ENCODE measurements at places on chromosomes 6 and 20.

GRCh38 chr20:24745617-24746350 is 203.3 kb upstream of the CST7 start:
- no peak for DNase-seq

GRCh38 chr6:1855890-1856289 is 246.2 kb downstream of the FOXC1 start:
- no peak for DNase-seq

DNA sequence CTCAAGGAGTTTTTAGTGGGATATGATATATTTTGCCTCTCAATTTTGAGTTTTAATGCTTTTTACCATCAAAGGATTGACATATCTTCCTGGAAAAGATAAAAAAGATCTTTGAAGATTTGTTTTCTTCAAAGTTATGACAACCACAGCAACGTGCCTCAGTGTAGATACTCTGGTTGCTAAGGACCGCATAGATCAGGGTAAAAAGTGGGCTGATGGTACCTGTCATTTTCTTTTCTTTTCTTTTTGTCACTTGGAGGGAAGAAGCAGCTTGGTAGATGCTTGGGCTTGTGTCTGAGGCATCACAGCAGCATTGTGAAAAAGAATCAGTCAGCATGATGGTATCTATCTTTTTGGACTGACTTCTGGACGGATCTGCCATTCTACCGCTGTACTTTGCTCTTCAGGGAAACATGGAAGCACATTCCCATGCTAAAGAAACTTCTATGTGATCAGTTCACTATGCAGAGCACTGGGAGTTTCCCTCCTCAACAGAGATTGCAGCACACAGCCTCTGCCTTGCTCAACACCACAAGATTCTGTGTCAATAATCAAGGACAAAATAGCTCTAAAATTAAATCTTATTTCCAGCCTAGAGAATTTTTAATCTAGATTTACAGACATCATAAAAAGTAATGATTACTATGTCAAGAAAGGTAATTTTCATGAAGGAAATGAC is 54.8 kb upstream of the SGK1 start:
- no peak for DNase-seq

DNA sequence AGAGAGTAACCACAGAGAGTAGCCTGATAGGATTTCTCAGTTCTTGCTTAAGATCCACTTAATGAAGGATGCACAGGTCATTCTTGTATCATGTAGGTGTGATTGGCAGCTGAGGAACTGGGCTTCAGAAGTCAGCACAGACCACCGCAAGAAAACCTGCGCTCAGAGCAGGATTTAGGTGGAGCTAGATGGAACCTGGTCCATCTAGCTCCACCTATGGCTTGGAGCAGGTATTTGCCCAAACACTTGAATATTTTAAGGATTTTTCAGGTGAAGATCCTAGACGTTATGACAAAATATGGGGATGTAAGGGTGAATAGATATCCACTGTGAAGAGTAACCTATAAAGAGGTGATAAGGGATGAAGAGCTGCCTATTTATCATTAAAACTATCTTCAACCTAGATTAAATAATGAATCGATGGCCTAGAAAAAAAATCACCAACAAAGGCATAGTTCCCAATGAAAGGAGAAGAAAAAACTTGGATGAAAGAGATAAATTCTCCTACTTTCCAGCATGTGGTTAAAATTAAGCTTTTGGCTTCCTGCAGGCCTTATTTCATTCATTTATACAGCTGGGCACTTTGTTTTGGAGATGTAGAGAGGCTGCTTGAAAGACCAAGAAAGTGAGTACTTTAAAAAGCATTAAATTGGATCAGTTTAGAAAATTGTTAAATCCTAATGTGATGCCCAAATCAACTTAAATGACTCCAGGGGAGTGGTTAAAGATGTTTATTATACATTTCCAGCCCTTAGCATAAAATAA is 778.4 kb upstream of the GJE1 start:
- DNase-seq: no peak

DNA sequence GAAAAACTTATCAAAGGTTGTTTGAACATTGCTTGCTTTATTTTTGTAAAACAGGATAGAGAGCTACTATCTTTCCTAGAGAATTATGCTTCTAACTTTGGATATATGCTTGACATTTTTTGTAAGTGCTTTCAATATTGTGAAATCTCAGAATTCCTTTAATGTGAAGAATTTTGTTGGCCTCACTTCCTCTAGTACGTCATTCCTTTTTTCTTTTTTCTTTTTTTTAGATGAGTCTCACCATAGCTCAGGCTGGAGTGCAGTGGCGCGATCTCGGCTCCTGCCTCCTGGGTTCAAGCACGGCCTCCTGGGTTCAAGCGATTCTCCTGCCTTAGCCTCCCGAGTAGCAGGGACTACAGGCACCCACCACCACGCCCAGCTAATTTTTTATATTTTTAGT is 668.1 kb downstream of the RFPL4B start:
- no peak for DNase-seq

GRCh38 chr6:26520237-26520849 is 17.8 kb upstream of the HMGN4 start:
- DNase-seq: no peak

DNA sequence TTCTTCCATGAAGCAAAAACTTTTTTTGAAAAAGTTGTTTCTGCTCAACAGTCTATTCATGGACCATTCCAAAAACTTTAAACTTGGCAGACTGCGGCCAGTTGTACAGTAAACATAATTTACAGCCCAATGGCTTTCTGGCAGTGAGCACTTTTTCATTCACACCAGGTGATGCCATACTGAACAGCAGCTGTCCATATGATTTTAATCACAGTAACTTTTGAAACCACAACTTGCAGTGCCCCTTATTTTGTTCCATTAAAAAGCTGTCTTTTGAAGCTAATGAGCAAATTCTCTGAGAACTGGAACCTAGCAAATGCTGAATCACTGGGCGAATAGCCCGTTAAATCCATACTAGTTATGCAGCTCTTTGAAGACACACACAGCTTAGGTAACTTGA is 576.6 kb downstream of the PTPRT start:
- no peak for DNase-seq

GRCh38 chr6:53956068-53956711 is 155.1 kb upstream of the MLIP start:
- no peak for DNase-seq

DNA sequence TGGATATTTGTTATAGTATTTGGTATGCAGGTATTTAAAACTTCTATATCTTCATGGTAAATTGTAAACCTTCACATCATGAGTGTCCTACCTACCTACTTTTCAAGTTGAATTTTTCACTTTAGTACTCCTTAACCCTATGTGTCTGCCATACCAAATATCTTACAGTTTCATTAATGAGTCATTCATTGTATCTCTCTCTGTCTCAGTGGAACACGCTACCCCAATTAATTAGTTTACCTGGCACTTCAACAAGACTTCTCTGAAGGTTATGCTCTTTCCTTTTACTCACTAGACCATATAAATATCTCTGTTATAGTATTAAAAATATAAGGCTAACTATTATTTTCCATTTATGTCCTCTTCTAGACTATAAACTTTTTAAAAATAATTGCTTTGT is 123.9 kb upstream of the GJE1 start:
- no peak for DNase-seq

GRCh38 chr6:37103169-37104039 is 66.5 kb upstream of the PIM1 start:
- no peak for DNase-seq

GRCh38 chr6:64459411-64459944 is 823.9 kb downstream of the PHF3 start:
- no peak for DNase-seq

- DNase-seq: peak; percentile 47
These were observed 84.3 kb upstream of the TAB2 start for GRCh38 chr6:149233056-149233715.

DNA sequence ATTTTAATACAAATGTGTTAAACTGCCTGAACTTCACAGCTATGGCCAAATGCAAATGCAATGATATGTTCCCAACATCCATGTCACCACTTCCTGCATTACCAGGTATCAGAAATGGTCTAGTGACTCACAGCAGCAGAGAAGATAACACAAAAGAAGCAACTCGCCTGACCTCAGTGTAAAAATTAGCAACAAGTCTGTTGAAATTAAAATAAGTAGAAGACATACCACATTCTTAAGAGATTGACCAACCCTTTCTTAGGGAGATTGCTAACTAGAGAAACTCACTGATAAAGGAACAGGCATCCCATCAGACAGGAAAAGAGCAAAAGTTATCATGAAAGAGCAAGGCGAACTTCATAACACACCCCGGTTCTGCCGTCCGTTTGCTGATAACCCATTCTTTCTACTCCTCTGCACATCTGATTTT is 45.1 kb downstream of the RNASET2 start:
- DNase-seq: no peak

DNA sequence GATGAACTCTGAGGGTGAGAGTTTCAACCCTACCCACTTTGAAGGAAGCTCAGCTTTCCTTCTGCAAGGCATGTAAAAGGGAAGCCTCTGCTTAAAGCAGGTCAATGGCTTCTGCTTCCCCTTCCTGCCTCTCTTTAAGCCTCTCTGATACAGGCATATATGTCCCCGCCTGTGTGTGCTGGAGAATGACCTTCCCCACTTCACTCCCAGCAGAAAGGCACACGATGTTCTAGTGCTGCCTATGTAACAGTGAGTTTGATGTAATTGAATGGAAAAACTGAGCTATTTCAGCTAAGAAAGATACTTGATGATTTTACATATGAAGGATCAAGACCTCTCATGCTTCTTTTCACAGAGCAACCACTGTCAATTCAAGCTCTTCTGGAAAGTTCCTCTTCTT is 632.2 kb downstream of the HACE1 start:
- no peak for DNase-seq

DNA sequence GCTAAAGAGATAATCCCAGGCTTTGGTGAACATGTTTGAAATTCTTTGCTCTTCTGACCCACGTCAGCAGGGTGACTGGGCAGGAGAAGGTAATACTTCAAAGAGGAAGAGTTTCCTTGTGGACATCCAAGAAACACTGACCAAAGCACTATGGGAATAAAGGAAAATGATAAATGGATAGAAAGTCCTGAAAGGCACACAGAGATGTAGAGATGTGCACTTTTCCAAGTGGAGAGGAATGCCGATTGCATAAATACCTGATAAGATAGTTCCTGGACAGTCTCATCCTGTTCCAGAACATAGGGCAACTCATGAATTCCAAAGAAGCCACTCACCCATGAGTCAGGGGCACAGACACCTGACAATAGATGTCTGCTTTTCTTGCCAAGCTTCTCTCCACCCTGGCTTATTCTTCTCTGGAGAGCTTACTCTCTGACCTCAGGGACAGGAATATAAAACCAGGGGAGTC is 191.3 kb upstream of the FOXA2 start:
- no peak for DNase-seq

DNA sequence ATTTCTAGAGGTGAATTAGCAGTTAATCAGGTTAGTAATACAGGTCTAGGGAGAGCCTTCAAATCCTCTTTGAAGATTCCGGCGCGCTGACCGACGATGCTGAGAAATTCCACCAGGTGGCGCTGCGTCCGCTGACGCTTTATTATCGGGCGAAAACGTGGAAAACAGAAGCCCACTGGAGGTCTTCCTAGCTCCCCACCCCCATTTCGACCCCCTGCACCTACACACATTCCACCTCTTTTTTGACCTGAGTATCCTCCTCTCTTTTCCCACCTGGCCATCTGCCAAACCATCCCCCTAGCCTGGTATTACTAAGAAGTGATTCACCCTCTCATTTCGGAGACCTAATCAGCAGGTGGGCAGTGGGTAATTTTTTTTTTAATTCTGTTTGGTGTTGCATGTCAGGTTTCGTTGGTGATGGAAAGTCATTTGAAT is 65.4 kb upstream of the RIN2 start:
- DNase-seq: no peak

DNA sequence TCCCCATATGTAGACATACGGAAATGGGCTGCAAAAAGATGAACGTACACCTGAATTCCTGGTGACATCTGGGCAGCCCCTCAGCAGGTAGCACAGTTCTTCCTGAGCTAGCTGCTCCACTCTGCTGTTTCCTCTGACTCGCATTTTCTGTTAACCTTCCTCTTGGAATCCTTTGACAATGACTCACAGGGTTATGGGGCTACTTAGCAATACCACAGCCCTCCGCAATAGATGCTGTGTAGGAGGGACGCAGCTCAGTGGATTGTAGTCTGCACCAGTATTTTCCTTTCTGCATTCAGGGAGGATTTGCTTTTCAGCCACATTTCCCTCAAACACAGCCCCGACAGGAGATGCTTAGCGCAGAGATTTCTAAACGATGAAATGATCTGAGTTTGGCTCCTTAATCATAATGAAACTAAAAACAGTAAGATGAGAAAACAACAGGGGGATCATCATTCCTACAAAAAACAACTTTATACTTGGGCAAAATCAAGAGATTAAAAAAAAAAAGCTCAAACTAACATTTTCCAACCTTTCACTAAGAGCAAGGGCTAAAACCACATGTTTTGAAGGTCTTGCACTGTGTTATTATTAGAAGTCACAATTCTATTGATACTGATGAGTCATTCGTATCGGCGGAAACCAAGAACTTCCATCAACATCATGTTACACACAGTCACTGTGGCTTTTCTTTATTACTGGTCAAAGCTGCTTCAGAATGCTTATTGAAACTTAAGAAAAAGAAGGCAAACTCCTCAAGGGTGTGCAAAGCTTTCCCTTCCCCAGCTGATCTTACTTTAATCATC is 12.2 kb downstream of the BACH2 start:
- peak; percentile 46 for DNase-seq

DNA sequence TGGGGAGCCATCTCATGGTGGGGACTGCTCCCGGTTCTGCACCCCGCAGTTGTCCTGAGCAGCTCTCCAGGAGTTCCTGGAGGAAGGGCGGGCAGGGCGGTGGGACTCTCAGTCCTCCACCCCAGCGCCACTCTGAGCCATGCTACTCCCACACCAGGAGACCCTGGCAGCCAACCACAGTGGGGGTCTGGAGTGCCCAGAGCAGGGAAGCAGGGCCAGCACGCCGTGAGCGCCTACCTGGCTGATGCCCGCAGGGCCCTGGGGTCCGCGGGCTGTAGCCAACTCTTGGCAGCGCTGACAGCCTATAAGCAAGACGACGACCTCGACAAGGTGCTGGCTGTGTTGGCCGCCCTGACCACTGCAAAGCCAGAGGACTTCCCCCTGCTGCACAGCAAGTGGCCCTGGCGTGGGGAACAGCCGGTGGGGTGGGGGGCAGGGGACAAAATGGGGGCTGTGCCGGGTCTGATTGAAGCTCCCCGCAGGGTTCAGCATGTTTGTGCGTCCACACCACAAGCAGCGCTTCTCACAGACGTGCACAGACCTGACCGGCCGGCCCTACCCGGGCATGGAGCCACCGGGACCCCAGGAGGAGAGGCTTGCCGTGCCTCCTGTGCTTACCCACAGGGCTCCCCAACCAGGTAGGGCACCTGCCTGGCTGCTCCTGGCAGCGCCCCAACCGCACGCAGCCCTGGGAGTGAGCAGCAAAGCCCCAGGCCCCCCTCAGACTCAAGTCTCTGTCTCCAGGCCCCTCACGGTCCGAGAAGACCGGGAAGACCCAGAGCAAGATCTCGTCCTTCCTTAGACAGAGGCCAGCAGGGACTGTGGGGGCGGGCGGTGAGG is 1.6 kb upstream of the TNFRSF6B start:
- DNase-seq: no peak

GRCh38 chr20:19384940-19385339 is 172.5 kb downstream of the SLC24A3 start:
- no peak for DNase-seq

All from activated T-helper 1 cell treated with anti-CD3 and anti-CD28 coated beads, Interleukin-12 subunit alpha, Interleukin-12 subunit beta, Interleukin-2, Interleukin-4 antibody, amounts not matched to agents 30 ng/mL and 10 ng/mL and 1 ng/mL, durations not matched to agents 14 hours and 24 hours and 36 hours (primary cell).